Aortic smooth muscle cell (primary cell): ENCODE measurements at places on chromosomes 7 and 10. TPM values are rescaled to one million over a fixed set of nuclear protein-coding genes. Genes with fewer than 3 reads are reported as not detected.

CCDC6 gene
- 20.3 and 33.0 TPM in 2 replicates for total RNA-seq

TIMM23B gene
- 18.7 and 22.2 TPM in 2 replicates for total RNA-seq

PRF1 gene
- not detected in 2 replicates for total RNA-seq

PIK3CG gene
- 0.12 and 0.26 TPM in 2 replicates for total RNA-seq

H2BK1 gene
- total RNA-seq, result not detected in 2 replicates

FGFBP3 gene
- 0.56 and 1.1 TPM in 2 replicates for total RNA-seq

NOS3 gene
- total RNA-seq, result 1.7 and 3.7 TPM in 2 replicates

PVRIG gene
- not detected in 2 replicates for total RNA-seq

COL28A1 gene
- 0.06 and 0.13 TPM in 2 replicates for total RNA-seq

CASTOR2 gene
- 8.1 and 11.8 TPM in 2 replicates for total RNA-seq

TMEM26 gene
- 4.8 and 12.2 TPM in 2 replicates for total RNA-seq

GIGYF1 gene
- 11.4 and 11.8 TPM in 2 replicates for total RNA-seq

NACAD gene
- 0.53 and 0.75 TPM in 2 replicates for total RNA-seq

GALNT17 gene
- total RNA-seq, result not detected in 2 replicates
